ENCODE measurements at places on chromosomes 3 and 15.

GRCh38 chr3:130539005-130539404 lies 22.0 kb downstream of the COL6A6 start:
- DNase-seq, result peak; percentile 70

- no peak for DNase-seq
These were observed 18.5 kb downstream of the ATP8B4 start for GRCh38 chr15:50100486-50100885.

GRCh38 chr3:140588558-140588957 lies 89.3 kb upstream of the TRIM42 start:
- DNase-seq, result no peak

GRCh38 chr3:120449701-120450599 lies 842 bp downstream of the FSTL1 start:
- DNase-seq, result peak; percentile 48

- no peak for DNase-seq
These were observed 6.9 kb downstream of the CXCR6 start for GRCh38 chr3:45950131-45950530.

GRCh38 chr15:52337198-52337853 lies 41.7 kb upstream of the MYO5C start:
- DNase-seq, result no peak
